ENCODE measurements at places on chromosomes 5 and 9.

- DNase-seq: no peak
Observed at GRCh38 chr9:90974016-90974415, 172.4 kb downstream of the SYK start.

GRCh38 chr5:148372893-148373292, 10.9 kb upstream of the FBXO38 start:
- no peak for DNase-seq

GRCh38 chr9:124512806-124513204, 5.6 kb upstream of the NR5A1 start:
- DNase-seq: no peak

DNA sequence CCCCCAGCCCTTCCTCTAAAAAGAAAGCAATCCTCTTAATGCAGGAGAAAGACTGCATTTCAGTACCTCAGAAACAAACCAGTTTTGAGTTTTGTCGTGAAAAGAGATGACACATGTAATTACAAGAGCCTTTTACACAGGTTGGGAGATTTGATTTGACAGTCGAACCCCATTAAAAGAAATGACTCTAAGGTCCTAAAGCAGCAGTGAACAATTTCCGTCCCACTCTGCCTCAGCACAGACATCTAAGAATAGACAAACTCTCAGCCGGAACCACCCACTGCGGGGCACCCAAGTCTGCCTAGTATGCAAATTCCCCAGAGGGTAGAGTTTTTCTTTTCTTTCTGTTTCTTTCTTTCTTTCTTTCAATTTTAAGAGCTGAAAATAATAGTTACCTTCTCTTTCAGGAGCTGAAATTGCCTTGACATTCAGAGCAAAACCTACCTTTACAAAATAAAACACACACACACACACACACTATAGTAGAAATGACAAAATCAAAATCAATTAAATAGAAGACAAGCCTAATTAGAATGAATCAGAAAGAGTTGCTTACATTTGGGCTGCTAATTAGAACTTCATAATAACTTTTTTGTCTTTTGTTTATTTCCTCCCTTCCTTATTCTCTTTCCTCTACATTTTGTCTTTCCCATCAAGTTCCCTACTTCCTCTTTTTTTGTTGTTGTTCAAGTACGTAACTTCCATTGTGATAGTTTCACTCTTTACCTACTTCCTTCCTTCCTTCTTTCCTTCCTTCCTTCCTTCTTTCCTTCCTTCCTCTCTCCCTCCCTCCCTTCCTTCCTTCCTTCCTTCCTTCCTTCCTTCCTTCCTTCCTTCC, 65.1 kb downstream of the BASP1 start:
- DNase-seq: no peak

DNA sequence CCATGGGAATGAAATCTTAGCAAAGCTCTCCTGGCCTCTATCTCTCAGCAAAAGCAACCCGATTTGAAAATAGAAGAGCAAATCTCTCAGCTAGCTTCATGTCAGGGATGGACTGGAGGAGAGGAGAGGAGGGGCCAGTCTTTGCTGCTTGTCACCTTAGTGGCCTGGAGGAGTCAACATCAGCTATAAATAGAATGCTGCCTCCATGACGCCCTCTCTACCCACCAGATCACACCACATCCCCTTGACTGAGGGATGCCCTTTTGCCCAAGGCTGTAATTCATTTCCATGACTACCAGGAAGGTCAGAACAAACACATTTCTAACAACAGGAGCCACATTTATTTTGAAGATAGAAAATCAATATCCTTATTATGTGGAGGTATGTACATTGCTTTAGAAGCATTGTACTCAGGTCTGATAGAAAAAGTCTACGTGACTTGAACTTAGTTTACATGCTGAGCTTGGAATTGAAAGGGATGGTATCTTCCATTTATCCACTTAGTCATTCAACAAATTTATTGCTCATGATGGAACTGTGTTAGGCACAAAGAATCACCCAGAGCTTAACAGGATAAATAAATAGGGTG, 92.4 kb upstream of the LIFR start:
- DNase-seq: no peak

GRCh38 chr5:159453209-159453608, 122.9 kb upstream of the IL12B start:
- no peak for DNase-seq

DNA sequence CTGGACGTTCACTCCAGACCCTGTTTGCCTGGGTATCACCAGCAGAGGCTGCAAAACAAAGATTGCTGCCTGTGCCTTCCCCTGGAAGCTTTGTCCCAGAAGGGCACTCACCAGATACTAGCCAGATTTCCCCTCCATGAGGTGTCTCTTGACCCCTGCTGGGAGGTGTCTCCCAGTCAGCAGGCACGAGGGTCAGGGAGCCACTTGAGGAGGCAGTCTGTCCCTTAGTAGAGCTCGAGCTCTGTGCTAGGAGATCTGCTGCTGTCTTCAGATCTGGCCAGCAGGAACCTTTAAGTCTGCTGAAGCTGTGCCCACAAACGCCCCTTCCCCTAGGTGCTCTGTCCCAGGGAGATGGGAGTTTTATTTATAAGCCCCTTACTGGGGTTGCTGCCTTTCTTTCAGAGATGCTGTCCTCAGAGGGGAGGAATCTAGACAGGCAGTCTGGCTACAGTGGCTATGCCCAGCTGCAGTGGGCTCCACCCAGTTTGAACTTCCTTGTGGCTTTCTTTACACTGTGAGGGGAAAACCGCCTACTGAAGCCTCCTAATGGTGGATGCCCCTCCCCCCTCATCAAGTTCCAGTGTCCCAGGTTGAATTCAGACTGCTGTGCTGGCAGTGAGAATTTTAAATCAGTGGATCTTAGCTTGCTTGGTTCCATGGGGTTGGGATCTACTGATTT, 253.9 kb downstream of the SPATA31D1 start:
- no peak for DNase-seq

DNA sequence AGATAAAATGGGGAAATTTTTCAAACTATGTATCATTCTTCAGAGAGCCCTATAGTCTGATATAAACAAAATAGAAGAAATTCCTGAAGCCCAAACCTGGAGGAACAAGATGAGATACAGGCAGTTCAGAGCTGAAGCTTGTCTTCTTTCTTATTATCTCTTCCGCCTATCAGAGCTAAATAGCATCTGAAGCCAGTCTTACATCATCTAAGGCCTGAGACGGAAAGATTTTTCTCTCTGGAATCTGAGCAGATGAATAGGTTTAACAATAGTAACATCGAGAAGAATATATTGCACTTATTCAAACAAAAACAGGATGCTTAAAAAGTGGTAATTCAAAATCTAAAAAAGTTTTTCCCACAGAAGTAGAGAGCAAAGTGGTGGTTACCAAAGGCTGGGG, 59.8 kb downstream of the LPAR1 start:
- DNase-seq: no peak

DNA sequence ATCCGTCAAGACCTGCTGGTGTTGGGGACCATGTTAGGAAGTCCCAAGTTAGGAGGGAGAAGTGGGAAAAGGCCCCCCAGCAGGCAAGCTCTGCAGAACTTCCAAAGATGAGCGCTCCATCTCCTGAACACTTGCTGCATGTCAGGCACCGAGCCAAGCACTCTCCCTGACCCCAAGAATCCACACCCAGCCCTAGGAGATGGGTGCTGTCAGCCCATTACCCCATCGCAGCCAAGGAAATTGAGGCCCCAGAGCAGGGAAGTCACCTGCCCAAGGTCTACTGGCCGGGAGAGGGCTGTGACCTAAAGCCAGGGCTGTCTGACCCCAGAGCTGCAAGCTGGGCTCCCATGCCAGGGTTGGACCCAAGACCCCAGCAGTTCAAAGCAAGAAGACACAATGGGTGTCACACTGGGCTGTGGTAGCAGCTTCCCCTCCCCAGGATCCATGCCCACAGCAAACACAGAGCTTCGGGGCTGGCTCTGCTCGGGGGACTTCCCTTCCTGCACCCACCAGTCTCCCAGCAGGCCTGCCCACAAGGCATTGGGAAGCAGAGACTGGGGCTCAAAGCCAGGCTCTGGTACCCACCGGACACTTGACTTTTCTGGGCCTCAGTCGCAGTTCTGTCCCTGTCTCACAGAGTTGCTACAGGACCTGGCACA, 13.5 kb downstream of the EEIG1 start:
- no peak for DNase-seq

- DNase-seq: no peak
Observed at GRCh38 chr5:138330813-138331448, 673 bp downstream of the CDC25C start.

DNA sequence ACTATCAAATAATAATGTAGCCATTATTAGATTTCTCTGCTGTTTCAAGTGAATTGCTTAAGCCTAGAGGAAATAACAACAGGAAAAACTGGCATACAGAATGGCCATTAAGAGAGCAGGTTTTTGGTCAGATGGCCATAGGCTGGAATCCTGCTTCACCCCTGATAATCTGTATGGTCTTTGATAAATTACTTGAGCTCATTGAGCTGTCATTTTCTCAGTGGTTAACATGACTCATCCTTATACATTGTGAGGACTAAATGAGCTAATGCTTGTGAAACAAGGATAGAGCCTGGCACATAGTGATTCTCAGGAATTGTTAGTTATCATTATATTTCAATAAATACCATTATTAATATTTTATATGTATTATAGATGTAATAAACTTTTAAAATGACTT, 516.5 kb downstream of the KIF4B start:
- no peak for DNase-seq

GRCh38 chr5:14598225-14598624, 16.6 kb downstream of the OTULINL start:
- no peak for DNase-seq

DNA sequence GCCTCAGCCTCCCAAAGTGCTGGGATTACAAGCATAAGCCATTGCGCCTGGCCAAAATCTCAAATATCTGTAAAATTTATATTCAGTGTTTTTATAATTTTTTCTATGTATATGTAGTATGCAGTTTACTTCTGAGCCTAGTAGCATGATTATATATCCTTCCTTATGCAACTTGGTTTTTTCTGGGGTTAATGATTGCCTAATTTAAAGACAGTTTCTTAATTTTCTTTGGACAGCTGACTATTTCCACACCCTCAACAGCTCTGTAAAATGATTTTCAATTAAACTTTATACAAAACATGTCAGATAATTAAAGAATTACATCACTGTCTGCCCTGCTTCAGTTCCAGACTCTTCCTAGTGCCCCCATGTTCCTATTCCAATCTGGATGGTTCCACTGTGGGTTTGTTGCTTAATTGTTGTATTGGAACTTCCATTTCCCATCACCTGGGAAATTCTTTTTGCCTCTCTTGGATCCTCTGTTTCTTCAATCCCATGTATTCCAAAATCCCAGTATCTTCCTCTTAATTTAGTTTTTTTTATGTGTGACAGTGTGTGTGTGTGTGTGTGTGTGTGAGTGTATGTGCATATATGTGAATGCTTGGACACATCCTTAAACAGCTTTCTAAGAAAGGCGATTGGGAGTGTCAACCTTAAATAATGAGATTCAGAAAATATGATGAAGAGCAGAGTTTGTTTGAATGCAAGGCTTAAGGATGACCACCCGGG, 53.2 kb downstream of the C5orf22 start:
- no peak for DNase-seq

DNA sequence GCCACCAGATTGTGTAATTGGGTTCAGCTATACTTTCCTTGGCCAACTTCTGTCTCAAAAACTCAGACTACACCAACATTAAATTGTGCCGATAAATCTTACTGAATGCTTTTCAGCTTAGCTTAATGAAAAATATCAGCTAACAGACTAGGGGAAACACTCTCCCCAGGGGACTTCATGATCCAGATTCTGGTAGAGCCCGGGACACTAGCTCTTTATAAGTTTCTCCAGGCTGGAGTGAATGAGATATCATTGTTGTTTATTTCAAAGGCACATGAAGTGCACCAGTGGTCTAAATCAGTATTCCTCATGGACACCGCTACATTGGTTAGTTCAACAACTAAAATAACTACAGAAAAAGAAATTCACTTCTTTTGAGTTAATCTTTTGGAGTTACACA, 10.5 kb upstream of the LHFPL2 start:
- DNase-seq: no peak

DNA sequence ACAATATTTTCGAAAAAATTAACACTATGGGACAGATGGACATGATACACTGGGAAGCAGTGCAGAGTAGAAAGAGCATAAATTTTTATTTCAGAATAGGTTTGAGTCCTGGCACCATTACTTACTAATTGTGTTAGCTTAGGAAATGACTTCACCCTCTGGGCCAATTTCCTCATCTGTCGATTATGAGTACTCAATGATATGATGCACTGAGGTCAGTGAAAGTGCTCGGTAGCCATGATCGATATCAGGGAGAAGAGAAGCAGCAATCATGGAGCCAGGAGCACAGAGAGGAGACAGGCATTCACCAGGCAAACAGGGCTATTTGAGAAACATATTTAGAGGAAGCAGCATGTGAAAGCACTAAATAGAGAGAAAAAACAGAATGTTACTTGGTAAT, 29.4 kb downstream of the NR6A1 start:
- DNase-seq: no peak

GRCh38 chr5:126471875-126472537, 48.8 kb downstream of the GRAMD2B start:
- DNase-seq: no peak

DNA sequence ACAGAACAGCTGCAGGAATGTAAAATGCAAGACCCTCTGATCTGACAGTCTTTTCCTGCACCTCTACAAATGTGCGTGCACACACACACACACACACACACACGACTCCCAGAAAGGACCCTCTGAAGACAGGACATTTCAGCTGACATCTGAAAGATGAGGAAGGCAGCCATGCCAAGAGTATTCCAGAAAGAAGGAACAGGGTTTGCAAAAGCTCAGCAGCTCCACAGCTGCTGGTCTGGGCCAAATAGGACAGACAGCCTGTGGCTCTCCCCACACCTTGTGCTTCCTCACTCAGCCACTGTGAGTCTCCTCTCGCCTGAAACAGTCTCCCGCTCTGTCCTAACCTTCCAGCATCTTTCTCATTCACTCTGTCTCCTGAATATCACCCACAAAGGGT, 189.0 kb downstream of the PALM2AKAP2 start:
- DNase-seq: no peak

GRCh38 chr9:114805670-114806525, at the start of gene TNFSF15:
TSS of gene TNFSF15 (minus strand) at chr9:114806039. CDS start at chr9:114806012, 27 bp downstream.
- no peak for DNase-seq

DNA sequence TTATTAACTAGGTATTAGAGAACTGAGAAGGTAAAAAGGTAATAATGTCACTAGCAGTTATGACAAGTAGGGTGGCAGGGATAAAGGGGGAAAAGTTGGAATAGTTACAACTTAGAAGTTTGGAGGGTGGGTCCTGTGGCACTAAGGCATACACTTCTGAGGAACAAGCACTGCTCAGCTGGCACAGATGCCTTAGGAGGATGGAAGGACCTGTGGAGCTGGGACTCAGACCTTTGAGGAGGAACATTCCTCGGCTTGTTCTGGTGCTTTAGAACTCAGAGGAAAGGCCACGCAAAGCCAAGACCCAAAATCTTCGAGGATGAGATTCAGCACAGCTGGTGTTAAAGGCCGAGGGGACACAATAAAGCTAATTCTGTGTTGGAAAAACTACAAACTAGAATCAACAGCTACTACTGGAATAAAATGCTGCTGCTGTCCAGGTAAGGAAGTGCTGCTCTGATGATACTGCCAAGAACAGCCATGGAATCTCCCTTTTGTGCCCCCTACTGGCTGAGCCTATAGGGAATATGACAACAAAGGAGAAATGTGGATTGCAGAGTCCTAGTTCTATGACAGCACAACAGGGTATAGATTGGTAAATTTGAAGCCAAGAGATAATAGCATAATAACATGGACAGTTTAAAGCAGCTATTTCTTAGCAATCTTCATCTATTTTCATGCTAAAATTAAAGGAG, 126.7 kb downstream of the SLC25A46 start:
- no peak for DNase-seq

GRCh38 chr5:76983468-76983867, 30.6 kb downstream of the CRHBP start:
- DNase-seq: no peak
